Liver (tissue), 10 donors: ENCODE measurements at places on chromosomes 1 and 21. TPM values are rescaled to one million over a fixed set of nuclear protein-coding genes. Genes with fewer than 3 reads are reported as not detected.

EBNA1BP2 gene
- 25.6 TPM for total RNA-seq

MASP2 gene
- 118 TPM for total RNA-seq

NCMAP gene
- 4.8 TPM for total RNA-seq

DNA sequence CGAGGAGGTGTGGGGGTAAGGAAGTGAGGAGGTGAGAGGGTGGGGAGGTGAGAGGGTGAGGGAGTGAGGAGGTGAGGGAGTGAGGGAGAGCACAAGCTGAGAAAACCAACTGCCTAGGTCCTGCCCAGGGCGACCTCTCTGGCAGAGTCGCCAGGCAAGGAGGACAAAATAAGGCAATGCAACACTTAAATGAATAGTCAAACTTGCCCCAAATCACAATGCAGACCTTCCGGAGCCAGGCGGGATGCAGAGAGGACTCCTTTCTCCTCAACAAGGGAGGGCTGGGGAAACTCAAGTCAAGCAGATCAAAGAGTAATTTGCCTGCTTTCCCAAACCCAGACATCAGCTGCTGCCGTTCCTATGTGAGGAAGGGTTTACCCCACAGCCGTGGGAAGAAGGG lies 86.0 kb downstream of the CCDC185 start:
- H3K36me3 ChIP-seq = no peaks in the 10 kb centered on the region
- H3K4me1 ChIP-seq = no peaks in the 10 kb centered on the region
- no peak for DNase-seq
- H3K27me3 ChIP-seq = no peaks in the 10 kb centered on the region
- no peak overlapping the region for H3K27ac ChIP-seq

DNA sequence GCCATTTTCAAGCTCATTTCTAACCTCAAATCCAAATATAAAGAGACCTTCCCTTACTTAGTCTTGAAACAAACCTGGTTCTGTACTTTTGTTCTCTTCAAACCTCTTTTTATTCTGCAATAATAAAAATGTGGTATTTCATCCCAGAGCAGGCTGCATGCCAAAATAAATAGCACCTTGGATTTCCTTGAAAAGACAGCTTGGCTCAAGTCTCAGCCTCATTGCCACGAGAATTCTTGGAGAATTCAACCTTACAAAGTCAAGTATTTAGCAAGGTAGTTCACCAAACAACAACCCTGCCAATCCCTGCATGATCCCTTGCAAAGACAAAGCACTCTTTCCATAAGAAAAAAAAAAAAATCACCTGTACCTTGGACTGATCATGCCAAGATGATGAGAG lies 33.8 kb downstream of the KANK4 start:
- no peaks in the 10 kb centered on the region for H3K36me3 ChIP-seq
- DNase-seq = no peak
- no peaks in the 10 kb centered on the region for H3K4me1 ChIP-seq
- H3K27me3 ChIP-seq = no peaks in the 10 kb centered on the region
